Activated CD4-positive, alpha-beta T cell treated with anti-CD3 and anti-CD28 coated beads, Interleukin-2, amount 50 U/mL, for 4 hours (primary cell): ENCODE measurements at places on chromosomes 3 and 15.

DNA sequence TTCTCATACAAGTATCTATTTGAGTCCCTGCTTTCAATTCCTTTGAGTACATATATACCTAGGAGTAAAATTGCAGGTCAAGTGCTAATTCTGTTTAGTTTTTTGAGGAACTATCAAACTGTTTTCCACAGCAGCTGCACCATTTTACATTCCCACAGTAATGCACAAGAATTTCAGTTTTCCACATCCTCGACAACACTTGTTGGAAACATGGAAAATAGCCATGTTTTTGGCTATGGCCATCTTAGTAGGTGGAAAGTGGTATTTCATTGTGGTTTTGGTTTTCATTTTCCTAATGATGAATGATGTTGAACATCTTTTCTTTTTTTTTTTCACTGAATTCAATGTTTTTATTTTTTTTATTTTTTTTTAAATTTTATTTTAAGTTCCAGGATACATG lies 44.4 kb upstream of the TNFAIP8L3 start:
- DNase-seq: no peak

GRCh38 chr15:99073008-99073717 lies 31.7 kb upstream of the SYNM start:
- DNase-seq: no peak

GRCh38 chr3:187648177-187648576 lies 22.0 kb downstream of the SST start:
- no peak for DNase-seq

DNA sequence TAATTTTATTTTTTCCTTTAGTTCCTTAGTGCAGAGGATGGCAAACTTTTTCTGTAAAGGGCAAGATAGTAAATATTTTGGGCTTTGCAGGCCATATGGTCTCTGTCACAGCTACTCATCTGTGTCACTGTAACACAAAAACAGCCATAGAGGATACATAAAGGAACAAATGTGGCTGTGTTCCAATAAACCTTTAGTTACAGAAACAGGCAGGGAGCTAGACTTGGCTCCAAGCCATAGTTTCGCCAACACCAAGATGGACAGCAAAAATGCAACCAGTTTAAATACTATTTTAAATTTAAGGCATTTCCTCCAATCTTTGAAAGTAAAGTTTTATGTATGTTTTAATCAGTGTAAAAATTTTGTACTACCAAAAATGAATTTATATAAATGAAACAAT lies 753.4 kb downstream of the FHIT start:
- DNase-seq: no peak

DNA sequence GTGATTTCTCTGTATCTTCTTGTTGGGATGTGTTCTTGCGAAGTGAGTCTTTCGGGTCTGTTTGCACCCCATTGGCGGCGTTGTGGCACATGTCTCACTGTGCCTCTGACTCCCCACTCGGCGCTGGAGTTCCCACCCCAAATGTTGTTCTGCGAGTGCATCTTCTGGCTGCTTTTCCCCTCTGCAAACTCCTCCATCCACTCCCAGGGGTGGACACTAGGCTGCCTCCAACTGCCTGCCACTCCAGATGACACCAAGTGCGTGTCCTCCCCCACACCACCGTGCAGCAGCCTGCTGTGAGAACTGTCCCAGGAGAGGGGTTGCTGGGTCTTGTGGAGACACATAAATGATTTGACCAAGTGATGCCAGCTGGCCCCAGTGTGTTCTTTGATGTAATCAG lies 17.6 kb downstream of the EFCC1 start:
- no peak for DNase-seq

DNA sequence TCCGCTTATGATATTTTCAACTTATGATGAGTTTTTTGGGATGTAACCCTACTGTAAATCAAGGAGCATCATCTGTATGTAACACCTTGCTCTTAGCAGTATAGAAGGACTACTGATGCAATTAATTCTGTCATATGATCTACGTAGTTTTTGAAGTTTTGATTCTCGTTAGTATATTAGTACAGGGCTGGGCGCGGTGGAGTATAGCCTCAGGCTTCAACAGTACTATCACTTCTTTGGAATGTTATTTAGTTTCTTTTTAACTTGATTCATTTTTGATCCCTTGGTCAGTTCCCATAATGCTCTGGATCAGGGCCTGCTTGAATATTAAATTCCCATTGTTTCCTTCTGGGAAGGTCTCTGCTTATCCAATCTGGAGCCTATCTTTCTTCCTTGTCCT lies 23.9 kb upstream of the AP4E1 start:
- DNase-seq: no peak

GRCh38 chr3:188671971-188672370 lies 499.8 kb upstream of the TPRG1 start:
- DNase-seq: no peak

DNA sequence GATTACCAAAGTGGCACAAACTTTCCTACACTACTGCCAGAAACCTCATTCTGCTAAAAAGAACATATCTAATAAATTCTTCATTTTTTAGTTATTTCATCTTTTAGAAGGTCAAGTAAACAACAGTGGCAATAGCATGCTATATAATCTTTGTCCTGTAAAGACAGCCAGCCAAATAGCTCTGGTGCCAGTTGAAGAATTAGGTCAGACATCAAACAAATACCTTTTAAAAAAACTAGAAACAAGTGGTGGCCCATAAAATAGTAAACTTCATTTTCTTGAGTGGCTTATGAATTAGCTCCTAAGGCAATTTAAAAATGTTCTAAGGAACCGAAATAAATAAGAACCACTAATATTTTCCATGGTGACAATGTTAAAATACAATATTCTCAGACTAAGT lies 19.5 kb downstream of the CCDC14 start:
- no peak for DNase-seq

DNA sequence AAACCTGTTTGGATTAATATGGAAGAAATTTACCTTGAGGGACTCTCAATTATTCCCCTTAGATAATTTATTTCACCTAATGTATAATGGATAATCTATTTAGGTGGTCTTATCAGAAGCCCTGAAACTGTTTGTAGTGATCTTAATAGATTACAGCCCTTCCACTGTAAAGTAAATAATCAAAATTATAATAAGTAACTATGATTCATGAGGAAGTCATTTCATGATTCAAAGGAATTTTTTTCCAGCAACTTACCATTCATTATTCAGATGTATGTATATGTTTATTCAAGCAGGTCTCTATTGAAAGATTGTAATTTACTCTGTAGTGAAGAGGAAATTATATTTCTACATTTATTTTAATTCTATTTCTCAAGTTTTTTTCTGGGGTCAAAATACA lies 250.6 kb upstream of the ROBO1 start:
- no peak for DNase-seq

- DNase-seq: no peak
Observed at GRCh38 chr3:178671791-178672190, 135.6 kb downstream of the KCNMB2 start.

DNA sequence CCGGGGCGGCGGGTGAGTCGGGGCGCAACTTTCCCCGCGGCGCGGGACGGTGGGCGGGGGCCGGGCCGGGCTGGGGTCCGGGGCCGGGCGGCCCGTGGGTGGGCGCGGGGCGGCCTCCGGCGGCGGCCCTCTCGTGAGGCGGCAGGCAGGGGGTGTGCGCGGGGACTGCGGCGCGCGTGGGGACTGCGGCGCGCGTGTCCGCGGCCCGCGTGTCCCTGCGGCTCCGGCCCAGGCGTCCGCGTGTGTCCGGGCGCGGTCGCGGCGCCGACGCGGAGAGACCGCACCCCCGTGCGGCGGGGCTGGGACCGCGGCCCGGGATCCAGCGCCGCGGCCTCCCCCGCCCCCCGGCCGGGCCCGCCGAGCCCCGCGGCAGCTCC lies 349 bp downstream of the PLXNA1 start:
- no peak for DNase-seq

DNA sequence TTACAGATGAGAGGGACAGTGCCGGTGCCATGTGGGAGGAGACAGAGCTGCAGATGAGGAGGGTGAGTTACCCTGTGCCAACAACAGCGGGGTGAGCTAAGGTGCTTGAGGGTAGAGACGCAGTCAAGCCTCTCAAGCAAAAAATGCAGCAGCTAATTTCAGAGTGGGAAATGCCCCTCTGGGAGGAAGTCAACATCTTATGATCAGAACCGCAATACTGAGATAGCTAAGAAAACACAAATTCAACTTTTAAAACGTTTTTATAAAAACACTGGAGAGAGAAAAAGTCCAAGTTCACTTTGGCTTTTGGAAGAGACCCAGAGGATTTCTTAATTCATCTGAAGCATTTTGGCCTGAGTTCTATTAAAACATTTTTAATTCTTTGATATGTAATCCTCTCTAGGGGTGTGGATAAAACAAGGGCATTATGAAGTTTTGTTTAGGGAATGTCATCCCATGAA lies 319.2 kb downstream of the SLC9A9 start:
- no peak for DNase-seq

DNA sequence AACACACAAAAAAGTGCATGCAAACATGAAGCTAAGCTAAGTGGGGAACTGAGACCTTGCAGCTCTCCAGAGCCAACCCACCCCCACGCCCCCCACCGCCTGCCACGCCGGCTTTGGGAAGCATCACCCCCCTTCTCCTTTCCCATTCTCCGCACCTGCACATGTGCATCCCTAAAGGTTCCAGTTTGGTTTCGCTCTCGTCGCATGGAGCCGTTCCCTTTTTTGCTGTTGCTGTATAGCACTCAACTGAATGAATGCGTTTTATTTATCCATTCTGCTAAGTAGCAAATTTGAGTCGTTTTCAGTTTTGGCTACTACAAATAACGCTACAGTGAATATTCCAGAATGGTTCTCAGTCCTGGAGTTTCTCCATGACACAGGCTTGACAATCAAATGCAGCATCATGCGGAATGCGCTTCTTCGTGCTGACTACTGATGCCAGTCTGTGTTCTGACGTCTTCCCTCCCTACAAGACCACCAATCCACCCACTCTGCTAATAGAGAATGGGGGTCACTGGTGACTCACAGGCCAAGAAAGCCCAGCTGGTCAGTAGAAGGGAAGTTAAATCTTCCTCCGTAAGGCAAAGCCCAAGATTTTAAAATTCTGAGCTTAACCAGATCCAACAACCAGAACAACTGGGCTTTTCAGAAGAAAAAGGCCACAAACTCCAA lies 115.3 kb downstream of the XXYLT1 start:
- no peak for DNase-seq

DNA sequence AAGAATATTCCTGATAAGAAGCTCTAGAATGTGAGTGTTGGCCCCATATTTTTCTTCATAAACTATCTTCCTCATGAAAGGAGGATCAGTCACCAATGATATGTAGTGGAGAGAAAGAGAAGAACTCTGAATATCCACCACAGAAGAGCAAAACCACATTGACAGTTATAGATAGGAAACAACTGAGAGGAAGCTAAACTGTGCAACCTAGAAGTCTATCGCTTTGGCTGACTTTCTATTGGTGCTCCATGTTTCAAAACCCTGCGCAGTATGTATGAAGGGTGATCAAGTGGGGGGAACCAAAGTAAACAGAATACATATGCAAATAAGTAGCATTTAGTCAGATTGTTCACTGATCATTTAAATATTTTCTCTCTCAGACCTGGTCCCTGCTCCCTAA lies 41.0 kb upstream of the ZNF280D start:
- no peak for DNase-seq

DNA sequence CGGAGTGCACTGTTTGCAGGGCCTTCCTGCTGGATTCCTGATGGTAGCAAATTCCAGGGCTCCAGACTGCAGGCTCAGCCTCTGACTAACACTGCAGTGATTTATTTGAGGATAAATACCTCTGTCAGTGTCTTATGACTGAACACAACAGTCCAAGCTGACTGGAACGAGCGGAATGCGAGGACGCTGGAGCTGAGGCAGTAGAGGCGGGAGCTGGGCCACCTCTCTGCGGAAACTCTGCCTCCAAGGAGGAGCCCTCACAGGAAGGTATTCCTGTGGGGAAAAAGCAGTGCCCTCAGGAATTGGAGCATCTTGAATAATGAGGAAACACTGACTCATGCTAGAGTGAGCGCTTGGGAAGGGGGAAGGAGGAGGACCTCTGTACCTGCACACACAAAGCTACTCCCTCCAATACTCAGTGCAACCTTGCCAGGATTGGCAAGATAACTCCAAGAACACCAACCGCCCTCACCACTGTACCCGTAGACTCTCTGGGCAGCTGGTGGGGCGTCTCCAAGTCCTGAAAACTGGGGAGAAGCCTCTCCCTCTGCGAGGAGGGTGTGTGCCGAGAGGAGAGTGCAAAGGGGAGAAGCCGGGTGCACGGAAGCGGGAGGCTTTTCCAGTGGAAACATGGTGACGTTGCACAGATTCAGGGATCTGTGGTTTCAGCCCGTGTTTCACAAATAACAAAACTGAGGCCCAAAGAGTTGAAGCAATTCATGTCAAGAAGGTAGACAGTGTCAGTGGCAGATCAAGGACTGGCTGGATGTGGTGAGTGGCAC lies 43.0 kb downstream of the VGLL4 start:
- DNase-seq: no peak

- no peak for DNase-seq
Observed at GRCh38 chr3:122232485-122232884, 49.0 kb downstream of the CASR start.

- no peak for DNase-seq
Observed at GRCh38 chr3:188043891-188044290, 110.1 kb upstream of the LPP start.

GRCh38 chr15:32636410-32636809 lies 5.1 kb upstream of the SCG5 start:
- no peak for DNase-seq

DNA sequence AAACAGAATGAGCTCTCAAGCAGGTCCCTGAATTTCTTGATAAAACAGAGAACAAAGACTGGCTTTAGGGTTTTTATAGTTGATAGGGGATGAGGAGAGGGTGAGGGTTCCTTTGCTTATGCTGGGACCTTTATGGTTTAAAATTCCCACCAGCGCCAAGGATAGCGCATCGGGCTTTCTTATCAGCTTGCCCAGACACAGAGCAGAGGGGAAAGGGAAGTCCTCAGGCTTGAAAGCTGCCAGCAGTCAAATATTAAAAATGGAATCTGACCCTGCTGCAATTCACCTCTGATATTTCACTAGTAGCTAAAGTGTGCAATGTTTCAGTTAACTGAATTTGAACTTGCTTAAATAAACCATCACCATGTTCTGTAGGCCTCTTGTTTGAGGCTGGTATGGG lies 55.0 kb upstream of the EPHA3 start:
- DNase-seq: no peak
